Fibroblast of skin of right biceps (primary cell): ENCODE measurements at places on chromosomes 4 and X.

DNA sequence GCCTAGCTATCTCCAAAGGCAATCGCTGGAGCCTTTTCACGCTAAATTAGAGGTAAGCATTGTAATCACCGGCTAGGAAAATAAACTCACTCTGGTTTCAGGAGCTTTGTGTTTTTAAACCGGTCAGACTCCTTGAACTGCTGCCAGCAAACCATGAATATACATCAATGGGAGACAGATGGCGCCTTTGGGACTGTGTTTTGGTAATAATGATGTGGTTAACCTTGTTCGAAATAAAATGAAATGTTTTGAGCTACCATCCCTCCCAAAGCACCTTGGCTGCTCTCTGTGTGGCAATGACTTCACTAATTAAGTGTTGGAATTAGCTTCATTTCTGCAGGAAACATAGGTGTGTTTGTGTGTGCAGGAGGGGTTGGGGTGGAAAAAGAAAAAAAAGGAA lies 65.3 kb downstream of the CLNK start:
- DNase-seq = peak; percentile 74

- peak; percentile 69 for DNase-seq
These were observed 110.8 kb downstream of the AFAP1 start for GRCh38 chr4:7828793-7829301.

GRCh38 chrX:106894392-106894909 lies 8.7 kb downstream of the RIPPLY1 start:
- peak; percentile 67 for DNase-seq

DNA sequence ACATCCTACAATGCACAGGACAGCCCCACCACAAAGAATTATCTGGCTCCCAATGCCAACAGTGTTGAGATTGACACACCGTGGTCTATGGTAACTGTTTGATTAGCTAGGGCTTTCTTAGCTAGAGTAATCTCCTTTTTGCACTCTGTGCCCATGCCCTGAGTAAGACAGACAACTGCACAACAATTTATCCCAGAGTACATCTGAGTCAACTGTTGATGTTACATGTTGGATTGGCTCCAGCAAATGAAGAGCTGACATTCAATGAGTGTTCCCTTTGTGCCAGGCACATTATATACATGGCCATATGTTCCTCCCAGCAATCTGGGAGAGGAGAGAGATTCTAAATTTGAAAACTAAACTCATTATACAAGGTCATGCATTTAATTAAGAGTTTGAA lies 3.9 kb upstream of the FAM9C start:
- peak; percentile 56 for DNase-seq

DNA sequence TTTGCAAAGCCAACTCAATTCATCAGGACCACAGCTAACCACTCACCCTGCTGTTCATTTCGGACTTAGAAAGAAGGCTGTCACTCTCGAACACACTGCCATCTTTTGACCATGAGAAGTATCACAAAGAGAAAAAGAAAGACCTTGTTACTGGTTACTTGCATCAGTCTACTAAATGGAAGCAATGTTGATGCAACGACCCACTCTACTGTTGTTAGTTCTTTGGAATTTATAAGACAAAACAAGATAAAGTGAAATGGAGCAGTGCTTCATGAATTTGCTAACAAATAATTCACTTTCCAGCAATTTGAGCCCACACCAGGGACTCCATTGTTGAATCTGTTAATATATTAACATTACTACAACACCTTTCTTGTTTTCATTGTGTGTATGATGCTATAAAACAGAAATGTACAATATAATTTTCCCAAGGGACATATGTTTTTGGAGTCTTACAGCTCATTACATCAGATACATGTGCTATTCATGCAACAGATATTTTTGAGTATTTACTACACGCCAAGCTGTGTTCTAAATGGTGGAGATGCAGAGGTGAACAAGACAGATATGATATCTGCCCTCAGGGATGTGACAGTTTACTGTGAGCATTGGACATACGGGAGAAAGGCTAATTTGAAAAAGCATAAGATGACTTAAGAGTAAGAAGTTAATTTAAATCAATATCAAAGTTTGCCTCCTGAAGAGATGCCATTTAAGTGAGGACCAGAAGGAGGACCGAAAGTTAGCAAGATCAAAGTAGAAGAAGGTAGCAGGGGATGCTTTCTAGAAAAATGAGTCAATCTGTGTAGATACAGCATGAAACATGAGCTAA lies 87.2 kb downstream of the AREG start:
- peak; percentile 85 for DNase-seq

DNA sequence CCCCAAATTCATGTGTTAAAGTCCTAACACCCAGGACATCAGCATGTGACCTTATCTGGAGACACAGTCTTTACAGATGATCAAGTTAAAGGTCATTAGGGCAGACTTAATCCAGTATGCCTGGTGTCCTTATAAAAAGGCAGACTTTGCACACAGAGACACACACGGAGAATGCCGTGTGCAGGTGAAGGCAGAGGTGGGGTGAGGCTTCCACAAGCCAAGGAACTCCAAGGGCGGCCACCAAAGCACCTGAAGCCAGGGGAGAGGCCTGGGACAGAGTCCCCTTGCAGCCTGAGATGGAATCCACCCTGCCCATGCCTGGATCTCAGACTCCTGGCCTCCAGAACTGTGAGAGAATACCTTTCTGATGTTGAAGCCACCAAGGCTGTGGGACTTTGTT lies 26.1 kb upstream of the SORCS2 start:
- no peak for DNase-seq

GRCh38 chr4:127622621-127622920 lies 10.2 kb upstream of the INTU start:
- DNase-seq = no peak

GRCh38 chrX:130728208-130728607 lies 174.8 kb downstream of the ENOX2 start:
- peak; percentile 58 for DNase-seq

DNA sequence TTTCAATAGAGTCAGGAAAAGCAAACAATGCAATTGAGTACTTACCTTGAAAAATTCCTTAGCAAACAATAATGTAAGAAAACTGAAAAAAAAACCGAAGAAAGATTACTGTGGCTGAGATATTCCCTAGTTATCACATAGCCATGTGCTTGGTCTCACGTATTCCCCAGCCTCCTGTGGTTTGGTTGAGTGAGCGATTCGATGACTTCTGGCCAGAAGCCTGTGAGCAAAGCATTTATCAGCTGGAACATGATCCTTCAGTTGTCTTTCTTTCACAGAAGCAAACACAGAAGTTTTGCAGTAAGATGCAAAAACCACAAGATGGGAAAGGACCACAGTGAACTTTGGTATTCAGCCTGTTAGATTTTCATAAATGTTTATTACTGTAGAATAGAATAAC lies 1754.3 kb upstream of the AGA start:
- DNase-seq = peak; percentile 73

DNA sequence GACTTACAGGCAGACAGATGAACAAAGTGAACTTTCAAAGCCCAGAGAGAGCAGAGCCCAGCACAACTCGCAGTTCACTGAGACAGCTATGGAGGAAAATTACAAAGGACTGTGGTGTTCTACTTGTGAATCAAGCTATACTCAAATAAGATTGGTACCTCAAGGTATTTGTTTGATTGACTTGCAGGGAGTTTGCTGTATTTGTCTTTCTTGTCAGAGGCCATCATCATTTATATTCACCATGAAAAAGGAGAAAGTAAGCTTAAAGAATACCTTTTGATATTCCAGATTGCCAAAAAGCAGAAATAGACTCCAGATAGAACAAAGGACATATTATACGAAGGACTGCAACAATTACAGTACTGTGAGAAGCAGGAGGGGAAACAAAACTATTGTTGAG lies 1047.9 kb downstream of the RPA4 start:
- DNase-seq = no peak
